ENCODE measurements at places on chromosomes 7 and 10.

DNA sequence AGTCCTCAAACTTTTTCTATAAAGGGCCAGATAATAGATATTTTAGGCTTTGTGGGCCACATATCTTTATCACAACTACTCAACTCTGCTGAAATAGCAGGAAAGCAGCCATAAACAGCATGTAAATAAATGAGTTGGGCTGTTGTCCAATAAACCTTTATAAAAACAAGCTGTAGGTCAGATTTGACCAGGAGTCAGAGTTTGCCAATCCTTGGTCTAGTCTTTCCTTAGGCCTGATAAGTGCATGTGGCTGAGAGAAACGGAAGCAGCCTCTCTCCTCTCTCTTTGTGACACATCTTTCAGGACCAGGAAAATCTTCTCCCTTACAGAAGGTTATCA, 724.5 kb downstream of the GRID1 start:
- DNase-seq, result peak; percentile 16

GRCh38 chr7:144037414-144038035, 11.2 kb upstream of the OR2A5 start:
- DNase-seq, result no peak

DNA sequence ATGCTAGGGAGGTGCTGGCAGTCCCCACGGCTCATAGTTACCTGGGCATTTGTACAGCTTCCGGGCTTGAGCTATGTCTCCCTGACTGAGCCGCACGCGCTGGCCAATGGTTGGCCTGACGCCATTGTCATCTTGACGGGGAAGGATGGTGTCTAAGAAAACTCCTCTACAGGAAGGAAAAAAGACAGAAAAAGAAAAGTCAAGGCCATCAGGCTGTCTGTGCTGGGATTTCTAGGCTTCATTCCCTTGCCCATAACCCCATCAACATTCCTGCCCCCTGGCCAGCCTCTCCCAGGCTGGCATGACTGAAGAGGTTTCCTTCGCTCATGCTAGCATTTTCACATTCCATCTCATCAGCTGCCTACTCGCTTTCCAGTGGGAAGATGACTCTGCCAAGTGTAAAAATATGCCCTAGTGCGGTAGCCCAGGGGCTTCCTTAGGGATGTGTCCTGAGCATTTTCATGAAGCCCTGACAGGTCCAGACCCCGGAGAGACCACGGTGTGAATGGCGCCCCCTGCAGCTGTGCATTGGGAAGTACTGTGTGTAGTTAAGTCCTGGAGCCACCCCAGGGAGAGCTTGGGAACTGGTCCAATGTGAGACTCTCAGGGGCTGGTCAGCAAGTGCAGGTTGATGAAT, 54.5 kb upstream of the OPALIN start:
- no peak for DNase-seq

DNA sequence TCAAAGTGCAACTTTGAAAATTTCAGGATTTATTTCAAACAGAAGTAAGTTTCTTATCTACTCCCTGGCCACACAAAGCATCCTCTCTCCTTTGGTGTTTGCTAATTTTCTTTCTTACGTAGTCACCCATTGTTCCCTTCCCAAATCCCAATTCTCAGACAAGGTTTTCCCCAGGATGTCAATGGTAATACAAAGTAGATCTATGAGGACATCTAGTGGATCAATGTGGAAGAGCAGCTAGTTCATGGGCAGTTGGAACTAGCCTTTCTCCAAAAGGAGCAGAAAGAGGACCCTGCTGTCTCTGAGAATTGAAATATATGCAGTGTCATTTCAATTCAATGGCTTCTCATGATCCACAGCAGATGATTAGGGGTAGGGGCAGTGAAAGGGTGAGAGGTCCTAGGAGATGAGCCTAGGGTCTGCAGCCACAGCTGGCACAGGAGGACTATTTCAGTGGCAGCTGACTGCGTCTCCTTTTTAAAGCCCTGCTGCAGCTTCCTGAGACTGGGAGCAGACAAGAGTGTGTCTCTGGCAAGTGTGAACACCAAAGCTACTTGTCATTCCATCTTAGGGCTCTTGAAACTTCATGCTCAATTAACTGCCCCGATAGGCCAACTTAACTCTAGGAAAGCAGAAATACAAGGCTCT, 632.6 kb downstream of the KCNMA1 start:
- peak; percentile 61 for DNase-seq

DNA sequence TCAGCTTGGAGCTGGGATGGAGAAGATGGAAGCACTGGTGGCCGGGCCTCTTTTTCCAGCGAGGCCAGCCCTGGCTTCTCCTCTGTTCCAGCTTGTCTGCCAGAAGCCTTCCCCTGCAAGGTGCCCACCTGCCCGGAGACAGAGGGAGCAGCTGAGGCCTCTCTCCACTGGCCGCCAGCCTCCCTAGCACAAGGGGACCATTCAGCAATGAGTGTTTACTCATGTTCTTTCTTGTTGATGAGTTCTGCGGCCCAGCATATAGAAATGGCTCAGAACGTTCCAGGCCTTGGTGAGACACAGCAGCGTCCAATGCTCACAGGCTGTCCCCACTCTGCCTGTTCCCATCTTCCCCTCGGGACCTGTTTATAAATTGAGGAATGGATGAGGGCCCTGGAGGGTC, 47.3 kb downstream of the CHST3 start:
- no peak for DNase-seq
